ENCODE measurements at places on chromosomes 1 and 21.

GRCh38 chr1:96992871-96993270 lies 271.3 kb downstream of the PTBP2 start:
- no peak for DNase-seq

GRCh38 chr1:109762039-109762585 lies 1.6 kb downstream of the EPS8L3 start:
- DNase-seq, result no peak

- no peak for DNase-seq
Measured at GRCh38 chr1:58539553-58539952, 7.0 kb downstream of the OMA1 start.

GRCh38 chr1:19429611-19430010 lies 55.7 kb downstream of the CAPZB start:
- no peak for DNase-seq

- DNase-seq, result no peak
Measured at GRCh38 chr1:107555578-107555977, 409.4 kb downstream of the VAV3 start.

GRCh38 chr1:26412180-26412840 lies 1.7 kb downstream of the LIN28A start:
- no peak for DNase-seq

DNA sequence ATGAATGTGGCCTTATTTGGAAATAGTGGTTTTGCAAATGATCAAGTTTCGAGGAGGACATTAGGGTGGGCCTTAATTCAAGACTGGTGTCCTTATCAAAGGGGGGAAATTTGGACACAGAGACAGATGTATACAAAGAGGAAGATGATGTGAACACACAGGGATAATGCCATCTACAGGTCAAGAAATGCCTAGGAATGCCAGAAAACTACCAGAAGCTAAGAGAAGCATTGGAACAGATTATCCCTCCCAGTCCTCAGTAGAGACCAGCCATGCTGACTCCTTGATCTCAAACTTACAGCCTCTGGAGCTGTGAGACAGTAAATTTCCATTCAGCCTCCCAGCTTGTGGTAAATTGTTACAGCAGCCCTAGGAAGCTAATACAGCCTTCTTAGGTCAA lies 151.4 kb downstream of the PTGER3 start:
- no peak for DNase-seq

DNA sequence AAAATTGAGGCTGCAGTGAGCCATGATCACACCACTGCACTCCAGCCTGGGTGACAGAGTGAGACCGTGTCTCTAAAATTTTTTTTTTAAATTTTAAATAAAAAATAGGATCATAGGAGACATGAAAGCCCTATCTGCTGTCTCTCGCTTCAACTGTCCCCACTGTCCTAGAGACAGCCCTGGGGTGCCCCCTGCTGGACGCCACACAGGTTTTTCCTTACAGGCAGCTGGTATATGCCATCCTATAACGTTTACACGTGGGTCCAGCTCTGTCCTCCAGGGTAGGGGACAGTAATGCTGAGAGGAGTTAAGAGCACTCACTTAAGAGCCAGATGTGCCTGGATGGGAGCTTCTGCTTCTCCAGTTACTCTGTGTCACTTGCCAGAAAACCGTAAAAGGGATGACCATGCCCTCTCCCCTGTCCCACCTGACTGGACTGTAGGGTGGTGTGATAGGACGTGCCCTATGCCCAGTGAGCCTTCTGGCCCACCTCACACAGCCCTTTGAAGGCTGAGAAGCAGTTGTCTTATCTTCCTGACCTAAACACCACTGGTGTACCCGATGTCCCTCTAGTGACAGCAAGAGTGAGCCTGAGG lies 8.5 kb downstream of the FBXO2 start:
- peak; percentile 67 for DNase-seq

- DNase-seq, result no peak
Measured at GRCh38 chr1:93603601-93604000, 78.0 kb downstream of the BCAR3 start.

GRCh38 chr1:9400425-9401079 lies 107.9 kb downstream of the SPSB1 start:
- no peak for DNase-seq

DNA sequence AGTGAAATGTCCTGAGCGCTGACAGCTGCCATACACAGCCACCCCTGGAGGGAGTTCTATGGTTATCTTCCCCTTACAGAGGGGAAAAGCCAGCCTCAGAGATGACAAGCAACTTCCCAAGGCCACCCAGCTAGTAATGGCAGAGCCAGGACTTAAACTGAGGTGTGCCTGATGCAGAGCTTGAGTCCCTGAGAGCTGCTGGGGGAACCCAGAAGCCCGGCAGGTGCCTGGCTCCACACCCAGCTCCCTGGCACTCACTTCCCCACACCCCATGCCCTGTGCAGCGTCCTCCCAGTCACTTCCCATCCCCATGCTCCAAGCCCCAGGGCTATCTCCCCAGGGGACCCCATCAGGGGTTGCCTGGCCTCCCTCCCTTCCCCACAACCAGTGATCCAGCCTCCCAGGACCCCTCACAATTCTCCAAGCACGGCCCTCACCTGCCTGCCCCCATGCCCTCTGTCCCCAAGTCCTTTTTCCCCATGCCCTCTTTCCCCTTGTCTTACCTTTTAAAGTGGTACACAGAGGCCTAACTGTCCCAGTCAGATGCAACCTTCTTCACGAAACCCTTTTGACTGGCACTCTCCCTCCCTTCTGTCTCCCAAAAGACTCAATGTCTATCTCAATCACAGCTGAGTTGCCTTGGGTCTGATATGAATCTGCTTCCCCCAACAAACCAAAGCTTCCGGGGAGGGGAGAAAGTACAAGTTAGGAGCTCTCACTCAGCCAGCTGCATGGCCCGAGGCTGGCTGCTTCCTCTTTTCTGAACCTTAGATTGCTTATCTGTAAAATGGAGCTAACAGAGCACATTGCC lies 39.8 kb upstream of the LRP8 start:
- peak; percentile 5 for DNase-seq

GRCh38 chr1:193367863-193368262 lies 181.4 kb upstream of the B3GALT2 start:
- DNase-seq, result no peak

- no peak for DNase-seq
Measured at GRCh38 chr1:150813028-150813707, 5.1 kb upstream of the CTSK start.

DNA sequence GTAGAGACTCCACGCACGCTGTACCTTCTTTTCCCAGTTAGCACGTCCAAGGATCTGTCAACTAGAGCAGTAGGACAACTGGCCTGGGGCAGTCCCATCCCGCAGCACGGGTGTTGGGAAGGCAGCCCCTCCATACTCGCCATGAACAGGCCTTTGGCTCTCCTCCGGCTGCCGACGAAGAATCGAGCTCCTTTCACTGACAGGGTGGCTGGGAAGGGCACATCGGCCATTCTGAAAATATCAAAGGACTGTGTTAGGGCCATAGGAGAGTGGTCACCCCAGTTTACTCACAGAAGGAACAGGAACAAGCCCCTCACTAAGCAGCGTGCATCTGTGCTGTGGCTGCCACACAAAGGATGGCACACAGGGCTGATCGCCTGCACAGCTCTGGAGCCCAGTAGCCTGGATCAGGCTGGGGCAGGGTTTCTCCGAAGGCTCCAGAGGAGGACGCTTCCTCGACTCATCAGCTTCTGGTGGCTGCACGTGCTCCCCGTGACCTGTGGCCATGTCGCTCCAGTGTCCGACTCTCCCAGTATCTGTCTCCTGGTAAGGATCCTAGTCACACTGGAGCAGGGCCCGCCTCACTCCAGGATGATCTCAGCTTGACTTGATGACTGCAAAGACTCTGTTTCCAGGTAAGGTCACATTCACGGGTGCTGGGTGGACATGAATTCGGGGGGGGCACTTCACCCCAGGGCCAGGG lies 8.9 kb downstream of the KRTAP10-1 start:
- DNase-seq, result no peak

- no peak for DNase-seq
Measured at GRCh38 chr1:246544001-246544400, 22.1 kb downstream of the TFB2M start.

DNA sequence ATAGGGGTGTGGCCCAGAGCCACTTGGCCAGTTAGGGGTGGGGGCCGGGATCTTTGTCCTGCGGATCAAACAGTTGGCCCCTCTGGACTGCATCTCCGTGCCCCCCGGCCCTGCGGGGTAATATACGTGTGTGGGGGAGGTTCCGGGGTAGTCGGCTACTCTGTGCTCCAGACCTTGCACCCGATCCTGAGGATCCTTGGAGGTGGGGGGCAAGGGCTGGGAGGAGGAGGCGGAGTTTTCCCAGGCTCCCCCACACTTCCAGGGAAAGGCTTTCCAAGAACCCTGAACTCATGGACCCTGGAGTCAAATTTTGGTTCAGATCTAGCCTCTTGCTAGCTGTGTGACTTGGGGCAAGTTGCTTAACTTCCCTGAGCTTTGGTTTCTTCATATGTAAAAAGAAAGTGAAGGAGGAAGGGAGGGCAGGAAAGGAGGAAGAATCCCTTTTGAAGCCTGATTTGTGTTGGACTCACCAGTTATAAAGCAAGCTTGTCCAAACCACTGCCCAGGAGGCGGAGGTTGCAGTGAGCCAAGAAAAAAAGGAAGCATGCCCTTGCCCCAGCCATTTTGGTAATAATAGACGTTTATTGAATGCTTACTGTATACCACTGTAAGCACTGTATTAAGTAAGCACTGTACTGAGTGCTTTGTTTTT lies 686 bp downstream of the MIIP start:
- no peak for DNase-seq

GRCh38 chr1:164660775-164661174 lies 101.8 kb downstream of the PBX1 start:
- no peak for DNase-seq

- DNase-seq, result no peak
Measured at GRCh38 chr1:6508816-6509189, 17.3 kb upstream of the PLEKHG5 start.

- DNase-seq, result no peak
Measured at GRCh38 chr21:34593423-34593822, 21.5 kb downstream of the RCAN1 start.

GRCh38 chr1:9710037-9710436 lies 58.5 kb downstream of the PIK3CD start:
- no peak for DNase-seq

DNA sequence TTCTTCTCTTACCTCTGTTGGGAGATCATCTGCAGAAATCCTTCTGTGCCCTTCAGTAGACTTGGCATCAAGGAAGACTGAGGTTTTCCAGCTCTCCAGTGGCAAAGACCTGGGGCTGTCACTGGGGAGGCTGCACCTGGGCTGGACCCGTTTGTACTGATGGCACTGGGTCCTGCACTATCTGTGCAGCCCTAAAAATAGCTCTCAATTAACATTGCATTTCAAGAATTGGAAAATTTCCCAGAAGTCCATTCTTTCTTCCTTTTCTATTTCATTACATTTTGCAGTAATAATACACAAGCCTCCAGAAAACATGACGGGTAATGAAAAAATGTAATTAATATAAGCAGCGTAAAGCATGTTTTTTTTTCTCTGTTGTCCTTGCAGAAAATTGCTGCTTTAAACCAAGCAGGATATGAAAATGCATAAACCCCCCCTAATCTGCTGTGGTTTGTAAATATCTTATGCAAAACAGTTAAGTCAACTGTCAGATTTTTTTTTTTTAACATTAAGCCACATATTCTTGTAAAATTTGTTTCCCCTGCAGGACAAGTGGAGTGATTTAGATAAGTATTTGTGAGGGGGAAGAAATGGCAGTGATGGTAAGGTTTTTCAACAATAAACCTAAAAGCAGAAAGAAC lies 64.9 kb downstream of the LMO4 start:
- no peak for DNase-seq

DNA sequence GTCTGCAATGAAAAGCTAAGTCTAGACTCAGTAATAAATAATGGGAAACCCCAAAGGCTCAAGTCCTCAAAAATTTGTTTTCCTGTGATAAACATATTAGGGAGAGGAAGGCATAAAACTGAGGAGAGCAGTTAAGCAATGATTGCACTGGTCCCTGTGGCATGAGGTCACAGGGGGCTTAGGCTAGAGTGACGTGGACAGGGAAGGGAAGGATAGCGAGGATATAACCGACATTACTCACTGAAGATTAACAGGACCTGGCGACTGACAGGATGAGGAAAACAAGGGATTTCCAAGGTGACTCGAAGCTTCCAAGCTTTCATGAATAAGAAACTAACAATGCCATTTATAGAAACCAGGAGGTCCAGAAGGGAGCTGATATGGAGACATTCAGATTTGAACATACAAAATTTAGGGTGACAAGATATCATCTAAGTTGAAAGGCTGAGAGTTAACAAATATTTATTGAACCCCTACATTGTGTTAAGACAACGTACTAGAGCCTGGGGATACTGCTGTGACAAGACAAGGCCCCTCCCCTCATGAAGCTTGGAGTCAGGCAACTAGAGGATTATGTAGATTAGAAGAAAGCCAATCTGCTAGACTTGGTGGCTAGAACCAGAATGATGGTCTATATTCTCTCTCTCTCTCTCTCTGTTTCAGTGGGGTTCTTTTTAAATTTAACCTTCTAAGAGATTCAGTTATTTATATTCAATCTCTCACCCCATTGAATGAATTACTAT lies 33.2 kb upstream of the PKN2 start:
- DNase-seq, result no peak

DNA sequence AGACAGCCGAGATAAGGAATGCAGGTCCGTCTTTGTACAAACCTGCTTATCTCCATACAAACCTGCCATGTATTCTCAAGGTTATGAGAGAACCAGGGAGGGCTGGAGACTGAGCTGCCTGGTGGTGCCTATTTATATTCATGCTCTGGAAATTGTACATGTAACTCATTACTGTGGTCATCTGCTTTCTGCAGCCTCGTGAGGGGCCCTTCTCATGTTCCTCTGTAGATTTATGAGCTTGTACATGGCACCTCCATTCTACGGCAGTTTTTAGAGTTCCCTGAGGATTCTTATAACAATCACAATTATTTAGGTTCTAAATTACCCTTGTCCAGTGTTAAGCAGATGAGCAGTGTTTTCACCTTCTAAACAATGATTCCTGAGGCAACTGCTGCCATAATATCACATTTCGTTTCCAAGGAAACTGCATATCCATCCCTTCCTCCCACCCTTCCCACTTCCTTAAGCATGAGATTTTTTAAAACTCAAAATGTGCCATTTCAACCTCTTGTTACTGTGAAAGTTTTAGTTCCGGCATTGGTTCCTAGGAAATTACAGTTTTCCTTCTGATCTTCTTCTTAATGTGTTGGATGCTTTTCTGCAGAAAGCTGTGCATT lies 112.1 kb downstream of the ST6GALNAC3 start:
- no peak for DNase-seq

- DNase-seq, result no peak
Measured at GRCh38 chr1:194787001-194787400, 1600.6 kb upstream of the B3GALT2 start.

DNA sequence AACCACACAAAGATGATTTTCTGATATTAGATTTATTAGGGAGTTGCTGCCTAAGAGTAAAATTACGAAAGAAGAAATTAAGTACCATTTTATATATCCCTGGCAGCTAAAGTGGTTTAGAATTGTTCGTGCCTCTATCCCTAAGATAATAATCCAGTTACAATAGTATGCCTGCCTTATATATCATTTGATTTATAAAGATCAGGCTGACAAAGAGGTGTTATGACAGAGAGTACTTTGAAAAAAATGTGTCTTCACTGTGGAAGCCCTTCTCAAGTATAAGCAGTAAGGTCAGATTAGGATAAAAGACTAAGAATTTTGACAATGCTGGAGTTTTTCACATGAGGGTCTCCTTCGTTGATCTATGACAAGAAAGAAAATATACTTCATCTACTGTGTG lies 619.9 kb downstream of the ADGRL2 start:
- no peak for DNase-seq
